ENCODE measurements at places on chromosomes 1 and 21. TPM values are rescaled to one million over a fixed set of nuclear protein-coding genes. Genes with fewer than 3 reads are reported as not detected.
A peak's percentile ranks its signal among the peaks of the same experiment; 100 is the strongest.

The BTBD8 gene
- polyA plus RNA-seq = 7.3 TPM

The KRTAP7-1 gene
- not detected for polyA plus RNA-seq

The AMY1C gene
- not detected for polyA plus RNA-seq

The NUF2 gene
- polyA plus RNA-seq = 26.5 TPM

GRCh38 chr1:18324246-18324645 lies 156.5 kb upstream of the KLHDC7A start:
- no peak for DNase-seq

- DNase-seq = no peak
Measured at GRCh38 chr1:31244326-31244725, 4.6 kb upstream of the NKAIN1 start.

DNA sequence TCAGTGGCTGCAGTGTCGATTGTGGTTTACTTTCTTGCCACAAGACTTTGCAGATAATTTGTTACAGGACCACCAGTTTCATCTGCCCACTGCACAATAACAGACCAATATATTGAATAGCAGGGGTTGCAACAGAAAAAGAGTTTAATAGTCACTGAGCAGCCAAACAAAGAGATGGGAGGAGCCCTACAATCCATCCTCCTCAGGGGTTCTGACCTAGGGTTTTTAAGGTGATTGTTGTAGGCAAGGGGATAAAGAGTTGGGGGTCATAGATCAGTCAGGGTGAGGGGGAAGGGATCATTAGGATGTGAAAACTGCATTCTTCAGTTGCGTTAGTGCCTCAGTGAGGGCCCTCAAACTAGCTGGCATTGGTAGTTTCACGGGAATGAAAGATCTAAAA lies 110.7 kb upstream of the OLFM3 start:
- DNase-seq = no peak

DNA sequence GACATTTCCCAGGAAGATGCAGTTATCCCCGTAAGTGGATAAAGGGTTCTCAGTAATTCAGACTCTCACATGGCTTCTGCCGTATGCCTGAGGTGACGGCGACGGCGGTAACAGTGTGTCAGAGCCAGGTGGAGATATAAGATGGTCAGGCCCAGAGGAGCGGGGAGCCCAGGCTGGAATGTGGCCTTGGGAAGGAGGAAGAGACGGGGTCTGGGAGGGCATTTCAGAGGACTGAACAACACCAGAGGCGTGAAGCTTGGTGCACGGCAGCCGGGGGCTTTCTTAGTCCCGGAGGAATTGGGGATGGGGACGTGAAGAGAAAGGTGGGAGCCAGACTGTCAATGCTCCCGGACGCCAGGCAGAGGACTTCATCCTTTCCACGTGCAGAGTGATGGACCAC lies 1.0 kb downstream of the RER1 start:
- no peak for DNase-seq

GRCh38 chr1:74818241-74818640 lies 85.3 kb downstream of the TYW3 start:
- DNase-seq = no peak

GRCh38 chr1:107056426-107057196 lies at the start of gene PRMT6:
TSS of gene PRMT6 (plus strand) at chr1:107056674. CDS start at chr1:107056716, 42 bp downstream.
- peak; percentile 70 for DNase-seq

GRCh38 chr1:161092621-161093028 lies 3.3 kb upstream of the NECTIN4 start:
- DNase-seq = no peak

GRCh38 chr1:67749844-67750690 lies 65.1 kb downstream of the GADD45A start:
- no peak for DNase-seq

GRCh38 chr1:15775706-15776105 lies 17.1 kb downstream of the FBLIM1 start:
- no peak for DNase-seq

DNA sequence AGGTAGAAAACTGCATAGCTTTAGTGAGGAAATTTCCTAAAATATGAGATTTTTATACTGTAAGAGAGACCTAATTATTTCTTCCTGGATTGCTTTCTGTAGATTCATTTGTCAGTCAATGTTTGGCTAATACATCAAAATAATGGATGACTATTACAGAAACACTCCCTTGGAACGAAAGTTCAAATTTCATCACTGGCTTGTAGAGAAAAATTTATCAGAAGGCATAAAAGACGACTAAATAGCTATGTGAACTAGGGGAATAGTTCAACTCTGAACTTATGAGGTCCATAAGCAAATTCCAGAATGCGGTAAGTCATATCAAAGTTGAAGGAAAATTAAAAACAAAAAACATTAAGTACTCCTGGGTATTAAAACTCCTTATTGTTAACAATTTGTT lies 36.0 kb downstream of the WNT2B start:
- no peak for DNase-seq

All from renal cortex interstitium (tissue), 15 donors.